ENCODE measurements at places on chromosomes 13 and 19.

- no peak for DNase-seq
Observed at GRCh38 chr19:38449518-38449917, 16.0 kb downstream of the RYR1 start.

DNA sequence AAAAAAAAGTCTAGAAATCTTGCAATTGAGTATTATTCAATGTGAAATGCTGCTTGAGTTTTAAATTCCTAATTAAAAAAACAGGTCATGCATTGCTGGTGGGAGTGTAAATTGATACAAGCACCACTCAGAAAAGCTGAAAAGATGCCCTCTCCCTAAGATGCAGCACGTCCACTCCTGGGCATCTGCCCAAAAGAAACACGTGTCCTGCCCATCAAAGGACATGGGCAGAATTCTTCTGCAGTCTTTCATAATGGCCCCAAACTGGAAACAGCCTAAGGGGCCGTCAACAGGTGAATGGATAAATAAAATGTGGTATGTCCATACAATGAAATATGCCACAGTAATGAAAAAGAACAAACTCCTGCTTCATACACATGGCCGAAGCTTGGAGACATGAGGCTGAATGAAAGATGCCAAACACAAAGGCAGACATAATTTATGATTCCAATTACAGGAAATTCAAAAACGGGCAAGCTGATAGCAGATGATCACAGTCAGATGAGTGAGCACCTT lies 7.8 kb downstream of the POU2F2 start:
- DNase-seq: no peak

- DNase-seq: no peak
Observed at GRCh38 chr13:26629260-26629825, 71.9 kb downstream of the WASF3 start.

GRCh38 chr19:56942756-56943155 lies 102.2 kb upstream of the PEG3 start:
- no peak for DNase-seq

- DNase-seq: no peak
Observed at GRCh38 chr19:1153891-1154730, 20.0 kb downstream of the SBNO2 start.

- no peak for DNase-seq
Observed at GRCh38 chr13:40026174-40026585, 370.7 kb downstream of the COG6 start.

DNA sequence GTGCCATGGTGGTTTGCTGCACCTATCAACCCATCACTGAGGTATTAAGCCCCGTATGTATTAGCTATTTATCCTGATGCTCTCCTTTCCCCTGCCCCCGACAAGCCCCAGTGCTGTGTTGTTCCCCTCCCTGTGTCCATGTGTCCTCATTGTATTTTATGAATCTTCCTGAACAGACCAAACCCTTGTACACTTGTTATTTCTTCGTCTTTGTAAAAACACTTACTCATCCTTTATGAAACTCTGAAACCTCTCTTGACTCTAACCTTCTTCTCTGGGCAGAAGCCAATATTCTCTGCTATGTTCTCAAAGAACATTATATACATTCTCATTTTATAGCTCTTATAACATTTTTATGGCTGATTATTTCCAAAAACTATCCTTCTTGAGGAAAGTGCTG lies 746.9 kb downstream of the EFNB2 start:
- DNase-seq: no peak

Measured in muscle of arm (tissue), 14 donors.